ENCODE measurements at places on chromosomes 13 and 19.

DNA sequence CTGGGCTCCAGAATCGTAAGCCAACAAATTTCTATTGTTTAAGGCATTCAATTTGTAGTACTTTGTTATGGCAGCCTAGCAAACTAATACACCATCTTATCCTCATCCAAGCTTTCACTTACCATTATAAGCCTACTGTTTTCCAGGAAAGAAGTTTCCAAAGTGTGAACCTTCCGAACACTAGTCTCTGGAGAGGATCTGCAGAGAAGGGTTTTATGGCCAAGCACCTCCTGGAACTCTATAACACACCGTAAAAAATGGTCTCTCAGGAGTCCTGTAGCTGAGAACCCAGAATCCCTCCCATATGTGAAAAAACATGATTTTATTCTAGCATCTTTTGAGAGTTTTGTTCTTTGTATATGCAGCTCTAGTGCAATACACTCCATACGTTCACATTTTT is 142.1 kb downstream of the POSTN start:
- DNase-seq, result no peak

DNA sequence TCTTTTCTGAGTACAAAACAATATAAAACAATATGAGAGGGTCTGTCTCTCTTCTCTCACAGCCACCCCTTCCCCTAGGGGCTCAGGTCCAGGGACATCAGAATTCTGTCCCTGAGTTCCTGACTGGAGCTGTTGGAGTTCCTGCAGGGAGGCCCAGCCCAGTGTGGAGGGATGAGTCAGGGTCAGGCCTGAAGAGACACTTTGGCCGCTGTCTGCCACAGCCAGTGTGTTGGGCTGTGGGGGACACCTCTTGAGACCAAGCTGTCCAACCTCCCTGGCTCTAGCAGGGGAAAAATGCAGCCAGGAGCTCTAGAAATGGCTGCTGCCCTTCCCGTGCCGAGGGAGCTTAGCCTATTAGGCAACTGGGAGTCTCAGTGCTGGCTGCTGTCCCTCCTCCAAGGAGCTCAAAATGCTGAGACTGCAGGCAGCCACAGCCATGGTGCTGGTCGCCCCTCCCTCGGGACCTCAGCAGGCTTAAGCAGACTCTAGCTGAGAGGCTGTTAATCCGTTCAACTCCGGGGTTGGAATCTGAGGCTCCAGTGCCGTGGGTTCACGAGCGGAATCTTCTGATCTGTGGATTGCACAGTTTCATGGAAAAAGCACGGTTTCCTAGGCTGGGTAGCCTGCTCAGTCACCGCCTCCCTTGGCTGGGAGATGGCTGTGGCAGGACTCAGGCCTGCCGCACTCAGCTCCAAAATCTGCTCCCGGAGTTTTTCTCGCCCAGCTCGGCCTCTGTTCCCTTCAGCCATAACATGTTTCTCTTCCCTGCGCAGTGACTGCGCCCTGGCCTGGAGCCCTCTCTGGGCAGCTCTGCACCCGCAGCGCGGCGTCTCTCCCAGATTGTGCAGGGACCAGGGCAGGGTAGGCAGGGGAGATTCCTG is 3.8 kb upstream of the ZNF626 start:
- DNase-seq, result peak; percentile 39

GRCh38 chr19:48152551-48152950 is 17.6 kb downstream of the LIG1 start:
- peak; percentile 50 for DNase-seq

GRCh38 chr19:16403151-16403977 is 68.4 kb downstream of the EPS15L1 start:
- DNase-seq, result no peak

DNA sequence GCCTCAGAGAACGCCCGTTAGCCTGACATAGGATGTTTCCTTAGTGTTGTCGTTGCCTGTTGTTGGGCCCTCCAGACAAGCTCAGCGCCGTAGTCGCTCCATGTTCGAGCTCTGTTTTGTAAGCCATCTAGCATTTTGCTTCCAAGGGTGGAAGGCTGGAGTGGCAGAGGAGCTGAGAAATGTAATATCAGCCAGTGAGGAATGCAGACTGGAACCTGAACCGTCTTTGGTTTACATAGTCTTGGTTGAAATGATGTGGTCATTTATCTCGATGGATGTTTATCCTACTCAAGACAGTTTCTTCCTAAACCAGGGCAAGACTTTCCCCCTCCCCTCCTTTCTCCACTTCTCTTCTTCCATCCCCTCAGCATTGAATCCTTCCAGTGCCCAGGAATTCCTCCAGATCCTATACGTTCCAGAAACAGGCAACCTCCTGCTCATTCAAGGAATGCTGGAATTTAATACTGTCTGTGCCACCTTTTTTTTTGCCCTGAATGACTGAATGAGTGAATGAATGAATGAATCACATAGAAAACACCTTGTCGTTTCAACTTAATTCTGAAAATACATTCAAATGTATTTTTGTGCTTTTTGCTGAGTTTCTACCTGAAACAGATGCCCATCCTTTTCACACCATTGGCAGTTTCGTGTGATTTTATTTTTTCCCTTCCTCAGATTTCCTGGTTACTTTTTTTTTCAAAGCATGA is 109.5 kb upstream of the MBNL2 start:
- peak; percentile 58 for DNase-seq

DNA sequence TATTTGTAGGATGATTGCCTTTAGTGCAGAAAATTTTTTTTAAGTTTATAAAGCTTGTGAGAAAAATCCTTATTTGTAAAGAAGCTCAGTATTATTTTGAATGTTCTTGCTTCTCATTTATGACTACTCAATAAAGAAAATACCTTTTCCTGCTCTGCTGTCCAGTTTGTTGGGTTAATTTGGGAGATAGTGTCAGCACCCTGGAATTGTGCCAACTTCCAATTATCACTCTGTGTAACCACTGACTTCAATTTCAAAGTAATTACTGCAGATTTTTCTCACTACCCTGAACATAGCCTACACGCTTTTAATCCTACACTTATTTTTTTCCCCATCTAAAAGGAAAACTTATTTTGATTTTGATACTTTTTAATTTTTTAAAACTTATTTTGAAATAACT is 93.1 kb downstream of the GGACT start:
- no peak for DNase-seq

DNA sequence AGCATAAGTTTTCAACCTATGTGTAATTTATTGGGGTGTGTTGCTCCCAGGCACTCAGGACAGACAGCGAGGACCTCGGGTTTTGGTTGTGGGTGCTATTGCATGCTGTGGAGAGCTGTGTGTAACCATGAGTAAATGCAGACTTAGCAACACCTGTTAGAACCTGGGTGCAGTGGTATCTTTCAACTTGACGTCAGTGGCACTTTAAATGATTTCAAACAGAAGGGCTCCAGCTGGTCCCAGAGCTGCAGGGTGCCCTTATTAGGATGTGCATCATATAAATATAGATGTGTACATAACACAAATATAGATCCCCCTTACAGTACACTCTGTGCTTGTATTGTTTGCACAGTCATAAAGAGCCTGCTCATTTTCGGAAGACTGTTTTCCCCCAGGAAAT is 228.3 kb upstream of the IRS2 start:
- DNase-seq, result no peak

GRCh38 chr13:33210090-33210489 is 75.5 kb downstream of the STARD13 start:
- DNase-seq, result no peak

- peak; percentile 16 for DNase-seq
Measured at GRCh38 chr19:38210458-38210987, 13.5 kb downstream of the DPF1 start.

GRCh38 chr13:20513466-20513995 is 12.1 kb downstream of the CRYL1 start:
- DNase-seq, result no peak

DNA sequence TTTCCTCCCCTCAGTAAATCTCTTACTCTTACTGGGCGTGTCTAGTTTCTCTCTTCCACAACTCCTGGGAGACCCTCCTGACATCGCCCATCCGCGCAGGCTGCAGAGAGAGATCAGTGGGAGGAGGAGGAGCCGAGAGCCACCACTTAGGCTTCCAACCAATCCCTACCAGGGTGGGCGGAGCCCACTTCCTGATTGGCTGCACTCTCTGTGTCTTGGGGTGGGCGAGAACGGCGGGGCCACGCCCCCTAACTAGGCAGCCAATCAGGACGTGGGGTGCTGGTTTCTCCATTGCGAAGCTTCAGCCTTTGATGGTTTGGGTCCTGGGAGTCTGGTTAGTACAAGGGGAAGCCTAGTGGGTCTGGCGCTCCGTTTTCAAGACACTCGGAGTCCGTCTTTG is at the start of gene PMIS2:
TSS of gene PMIS2 (plus strand) at position 326 of the 400 bp plus-strand sequence. CDS start 87 bp downstream, outside the sequence.
- DNase-seq, result no peak

- no peak for DNase-seq
Measured at GRCh38 chr13:35481777-35482176, 5.3 kb upstream of the MAB21L1 start.

- peak; percentile 35 for DNase-seq
Measured at GRCh38 chr13:27076421-27076820, 95.2 kb downstream of the USP12 start.

DNA sequence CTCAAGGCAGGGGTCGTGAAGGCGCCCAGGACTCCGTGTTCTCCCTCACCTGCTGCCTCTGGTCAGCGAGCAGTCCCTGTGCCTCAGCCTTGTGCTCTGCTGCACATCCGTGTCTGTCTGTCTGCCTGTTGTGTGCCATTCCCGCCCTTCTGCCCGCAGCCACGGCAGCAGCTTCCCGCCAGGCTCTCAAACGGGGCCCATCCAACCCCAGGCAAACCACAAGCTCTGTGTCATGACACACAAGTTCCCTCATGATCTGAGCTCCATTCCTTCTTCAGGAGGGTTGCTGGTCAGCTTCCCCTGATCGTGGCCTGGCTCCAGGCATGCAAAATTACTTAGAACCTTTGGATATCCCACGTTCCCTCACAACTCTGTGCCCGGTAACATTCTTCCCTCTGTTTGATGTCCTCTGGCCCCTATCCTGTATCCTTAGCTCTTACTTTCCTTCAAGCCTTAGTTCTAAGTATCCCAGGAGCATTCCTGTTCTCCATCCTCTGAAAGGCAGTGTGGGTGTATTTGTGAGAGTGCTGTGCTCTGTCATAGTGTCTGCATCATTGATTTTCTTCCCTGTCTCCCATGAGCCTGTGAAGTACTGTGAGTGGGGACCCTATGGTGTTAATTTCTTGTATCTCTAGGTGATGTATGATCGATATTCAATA is 3.2 kb downstream of the GPR183 start:
- DNase-seq, result peak; percentile 56

- no peak for DNase-seq
Measured at GRCh38 chr19:3186891-3187661, 1.3 kb downstream of the NCLN start.

- no peak for DNase-seq
Measured at GRCh38 chr19:14168259-14168972, 32.0 kb upstream of the ASF1B start.

DNA sequence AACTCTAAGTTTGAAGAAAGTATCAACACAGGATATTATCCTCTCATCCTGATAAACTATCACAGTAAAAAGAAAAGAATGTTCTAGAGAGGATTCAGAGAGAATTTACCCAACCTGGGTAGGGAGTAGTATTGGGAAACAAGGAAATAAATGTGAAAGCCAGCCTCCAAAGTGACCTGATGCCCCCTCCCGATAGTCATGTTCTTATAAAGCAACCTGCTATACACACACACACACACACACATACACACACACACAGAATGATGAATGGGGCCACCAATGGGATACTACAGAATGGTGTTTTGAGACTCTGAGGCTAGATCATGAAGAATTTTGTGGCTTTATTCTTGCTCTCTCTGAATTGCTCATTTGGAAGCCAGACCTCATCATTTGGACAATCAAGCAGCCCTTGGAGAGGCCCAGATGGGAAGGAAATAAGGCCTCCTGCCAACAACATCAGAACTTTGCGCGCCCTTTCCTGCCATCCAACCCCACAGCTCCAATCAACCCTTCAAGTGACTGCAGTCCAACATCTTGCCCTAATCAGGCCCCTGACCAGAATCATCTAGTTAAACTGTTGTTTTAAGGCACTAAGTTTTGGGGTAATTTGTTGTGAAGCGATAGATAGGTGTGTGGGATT is 807.9 kb upstream of the ARGLU1 start:
- DNase-seq, result peak; percentile 50

DNA sequence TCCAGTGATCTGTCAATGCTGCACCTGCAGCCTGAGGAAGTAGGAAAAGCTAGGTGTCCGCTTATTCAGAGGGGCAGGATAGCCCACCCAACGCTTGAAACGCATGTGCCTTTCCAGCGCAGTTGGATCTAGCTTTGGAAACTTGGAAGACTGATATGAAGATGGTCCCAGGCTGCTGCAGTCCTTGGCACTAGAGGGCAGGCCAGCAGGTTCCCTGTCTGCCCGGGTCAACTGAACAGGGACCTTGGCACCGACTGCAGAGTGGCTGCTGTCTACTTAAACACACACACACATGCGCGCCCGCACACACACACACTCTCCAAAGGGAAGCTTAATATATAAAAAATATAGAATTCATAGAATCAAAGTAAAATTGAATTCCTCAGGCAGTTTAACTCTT is 100.0 kb downstream of the TSHZ3 start:
- no peak for DNase-seq

DNA sequence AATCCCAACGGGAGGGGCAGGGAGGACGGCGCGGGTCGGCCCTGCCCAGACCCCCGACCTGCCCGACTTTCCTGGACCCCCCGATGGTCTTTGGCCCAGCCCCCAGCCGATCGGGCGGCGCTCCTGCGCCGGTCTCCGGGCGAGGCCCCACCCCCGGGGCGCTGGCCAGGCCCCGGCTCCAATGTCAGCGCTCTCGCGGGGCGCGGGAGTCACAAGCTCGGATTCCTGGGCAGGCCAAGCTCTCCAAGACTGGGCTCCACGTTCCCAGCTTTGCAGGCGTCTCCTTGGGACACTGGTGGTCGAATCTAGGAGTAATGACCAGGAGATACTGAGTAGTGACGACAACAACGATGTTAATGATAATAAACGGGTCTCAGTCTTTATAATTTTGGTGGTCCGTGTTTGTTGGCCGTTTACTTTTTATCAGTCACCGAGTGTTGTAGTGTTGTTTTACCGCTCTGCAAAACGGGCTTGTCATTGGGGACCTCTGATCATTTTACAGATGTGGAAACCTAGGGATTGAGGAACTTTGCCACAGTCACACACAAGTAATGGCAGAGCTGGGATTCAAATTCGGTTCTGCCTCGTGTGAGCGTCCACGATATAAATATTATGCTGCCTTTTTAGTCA is 545 bp downstream of the RAD23A start:
- peak; percentile 70 for DNase-seq

DNA sequence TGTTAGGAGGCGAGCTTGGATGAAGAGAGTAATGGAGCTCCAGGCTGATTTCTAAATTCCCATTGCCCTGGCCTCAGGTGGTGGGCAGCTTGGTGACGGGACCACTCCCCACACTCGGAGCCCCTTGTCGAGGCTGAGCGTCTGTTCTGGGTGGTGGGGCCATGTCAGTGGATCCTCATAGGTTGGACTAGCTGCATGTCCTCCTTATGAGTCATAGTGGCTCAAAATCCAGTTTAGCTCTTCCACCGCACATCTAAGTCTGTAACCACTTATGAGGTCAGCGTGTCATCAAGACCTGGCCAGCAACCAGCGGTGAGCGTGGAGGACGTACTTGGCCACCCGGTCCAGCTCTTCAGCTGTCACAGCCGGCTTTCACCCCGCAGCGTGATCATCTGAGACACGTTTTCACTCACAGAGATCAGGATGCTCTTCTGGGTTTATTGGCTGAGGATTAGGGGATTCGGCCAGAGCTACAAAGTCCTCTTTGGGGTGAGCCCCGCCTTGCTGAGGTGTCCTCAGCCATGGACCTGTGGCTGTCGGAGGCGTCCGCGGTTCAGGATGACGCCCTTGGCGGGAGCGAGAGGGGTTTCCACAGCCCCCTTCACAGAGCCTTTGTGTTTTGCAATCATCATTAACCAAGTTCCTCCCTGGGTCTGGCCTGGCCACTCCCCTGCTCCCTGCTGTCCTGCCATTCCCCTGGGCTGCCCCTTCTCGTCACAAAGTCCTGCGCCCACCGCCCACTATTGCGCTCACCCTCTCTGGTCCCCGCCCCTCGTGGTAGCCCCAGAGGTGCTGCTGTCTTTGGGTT is 41.9 kb downstream of the ADPRHL1 start:
- DNase-seq, result peak; percentile 89
